ENCODE measurements at places on chromosomes 3 and 15.

DNA sequence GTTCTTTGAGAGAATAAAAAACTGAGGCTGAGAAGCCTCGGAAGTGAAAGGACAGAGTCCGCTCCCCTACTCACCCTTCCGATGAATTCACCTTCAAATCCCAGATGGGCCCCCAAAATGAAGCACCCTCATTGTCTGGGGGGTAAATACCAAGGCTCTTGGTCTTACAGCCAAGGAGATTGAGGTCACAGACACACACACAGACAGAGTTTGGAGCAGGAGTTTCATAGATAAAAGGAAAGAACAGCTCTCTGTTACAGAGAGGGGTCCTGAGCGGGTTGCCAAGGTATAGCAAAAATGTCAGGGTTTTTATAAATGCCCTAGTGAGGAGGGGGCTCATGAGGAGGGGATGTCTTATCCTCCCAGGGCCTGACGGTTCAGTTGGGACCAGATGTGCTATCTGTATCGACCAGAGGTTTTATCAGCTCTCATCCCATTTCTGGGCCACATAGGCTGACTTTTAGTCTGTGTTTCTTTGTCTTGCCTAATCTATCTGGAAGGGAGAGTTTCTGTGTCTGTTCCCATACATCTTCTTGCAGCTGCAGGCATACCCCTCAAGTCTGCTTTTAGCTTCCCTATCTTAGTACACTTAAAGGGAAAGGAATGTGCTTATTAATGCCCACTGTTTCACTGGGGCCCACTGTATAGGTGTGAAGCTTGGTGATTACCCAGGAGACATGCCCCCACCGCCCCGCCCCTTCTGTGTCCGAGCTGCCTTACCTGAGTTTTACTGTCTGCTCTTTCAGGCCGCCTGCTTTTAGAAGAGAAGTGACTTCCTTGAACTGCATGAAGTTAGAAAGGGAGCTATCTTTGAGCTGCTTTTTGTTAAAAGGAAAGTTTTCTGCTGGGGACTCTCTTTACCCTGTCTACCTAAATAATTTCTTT, 66.8 kb upstream of the ATP11B start:
- no peak for DNase-seq

GRCh38 chr15:84908564-84908963, 24.1 kb downstream of the SLC28A1 start:
- no peak for DNase-seq

GRCh38 chr3:114809668-114810413, 337.2 kb downstream of the ZBTB20 start:
- DNase-seq, result no peak

DNA sequence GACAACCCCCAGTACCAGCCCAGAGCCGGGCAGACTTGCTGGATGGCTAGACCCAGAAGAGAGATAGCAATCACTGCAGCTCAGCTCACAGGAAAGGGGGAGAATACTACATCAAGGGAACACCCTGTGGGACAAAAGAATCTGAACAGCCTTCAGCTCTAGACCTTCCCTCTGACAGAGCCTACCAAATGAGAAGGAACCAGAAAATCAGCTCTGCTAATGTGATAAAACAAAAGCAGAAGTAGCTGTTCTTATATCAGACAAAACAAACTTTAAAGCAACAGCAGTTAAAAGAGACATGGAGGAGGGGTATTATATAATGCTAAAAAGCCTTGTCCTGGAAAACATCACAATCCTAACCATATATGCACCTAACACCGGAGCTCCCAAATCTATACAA, 283.3 kb downstream of the KLF13 start:
- no peak for DNase-seq

DNA sequence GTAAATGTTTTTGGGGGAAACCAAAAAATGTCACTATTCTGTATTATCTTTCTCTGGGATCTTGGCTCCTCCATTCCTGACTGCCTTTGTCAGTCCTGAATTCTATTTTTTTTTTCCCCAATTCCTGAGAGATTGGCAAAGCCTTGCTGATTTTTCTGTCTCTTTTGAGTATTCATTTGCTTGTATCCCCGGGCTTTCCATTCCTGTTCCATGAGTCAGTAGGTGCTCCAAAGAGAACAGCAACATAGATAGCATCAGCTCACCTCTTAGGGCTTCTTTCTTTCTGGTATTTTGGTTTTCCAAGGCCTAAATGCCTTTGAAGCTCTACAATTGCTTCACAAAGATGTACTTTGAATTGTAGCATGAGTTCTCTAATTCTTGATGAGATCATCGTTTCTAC, 271.7 kb upstream of the LRRC3B start:
- no peak for DNase-seq

GRCh38 chr15:59266028-59266427, 59.4 kb downstream of the LDHAL6B start:
- no peak for DNase-seq

- peak; percentile 4 for DNase-seq
These were observed 2.9 kb downstream of the THBS1 start for GRCh38 chr15:39583596-39584265.

- no peak for DNase-seq
These were observed 37.7 kb downstream of the CCR4 start for GRCh38 chr3:32989171-32989570.

- no peak for DNase-seq
These were observed 171.4 kb downstream of the GREM1 start for GRCh38 chr15:32889214-32889613.

DNA sequence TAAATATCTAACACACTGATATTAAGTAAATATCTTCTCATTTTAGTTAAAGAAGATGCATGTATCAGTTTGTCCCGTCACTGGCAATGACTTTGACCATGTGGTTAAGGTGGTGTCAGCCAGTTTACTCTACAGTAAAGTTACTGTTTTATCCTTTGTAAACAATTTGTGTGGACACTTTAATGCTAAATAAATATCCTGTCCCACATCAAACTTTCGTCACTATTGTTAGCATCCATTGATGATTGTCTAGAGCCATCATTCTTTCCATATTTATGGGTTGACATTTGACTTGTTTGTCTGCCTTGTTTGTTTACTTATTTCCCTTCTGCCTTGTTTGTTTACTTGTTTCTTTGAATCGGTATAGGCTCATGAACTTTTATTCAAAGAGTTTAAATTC, 11.0 kb upstream of the GPD1L start:
- DNase-seq, result no peak

GRCh38 chr15:27094235-27094634, 123.3 kb downstream of the GABRG3 start:
- no peak for DNase-seq

- no peak for DNase-seq
These were observed 114.7 kb downstream of the ETFA start for GRCh38 chr15:76196269-76197231.

- DNase-seq, result no peak
These were observed 53.1 kb upstream of the ULK4 start for GRCh38 chr3:42014921-42015533.

DNA sequence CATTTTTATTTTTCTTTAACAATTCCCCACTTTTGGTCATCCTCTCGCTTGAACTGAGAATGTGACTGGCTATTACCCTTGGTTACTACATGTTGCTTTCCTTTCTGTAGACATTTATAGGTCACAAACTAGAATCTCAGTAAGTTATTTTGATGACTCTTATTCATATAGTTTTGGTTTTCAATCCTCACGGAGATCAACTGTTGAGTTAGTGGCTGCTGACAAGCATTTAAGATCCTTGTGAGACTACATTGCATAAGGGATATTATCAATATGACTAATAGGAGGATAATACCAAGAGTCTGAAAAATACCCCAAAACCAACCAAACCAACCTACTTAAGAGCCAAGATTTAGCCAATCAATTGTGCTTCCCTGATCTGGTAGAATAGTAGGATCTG, 16.3 kb downstream of the CCR3 start:
- no peak for DNase-seq

DNA sequence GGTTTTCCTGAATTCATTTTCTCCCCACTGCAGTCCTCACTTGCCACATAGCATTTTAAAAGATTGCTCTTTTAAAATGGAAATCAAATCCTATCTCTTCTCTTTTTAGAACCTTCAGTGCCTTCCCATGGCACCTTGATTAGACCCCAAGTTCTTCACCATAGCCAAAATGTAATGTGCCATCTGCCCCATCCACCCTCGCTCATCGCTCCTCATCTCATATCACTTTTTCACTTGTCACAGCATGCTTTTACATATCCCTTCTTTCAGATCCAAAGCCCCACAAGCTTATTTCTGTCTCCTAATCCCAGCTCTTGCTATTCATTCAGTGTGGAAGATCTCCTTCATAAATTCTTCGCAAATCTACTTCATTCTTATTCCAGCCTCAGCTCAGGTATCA, 161.7 kb downstream of the CD47 start:
- DNase-seq, result no peak

DNA sequence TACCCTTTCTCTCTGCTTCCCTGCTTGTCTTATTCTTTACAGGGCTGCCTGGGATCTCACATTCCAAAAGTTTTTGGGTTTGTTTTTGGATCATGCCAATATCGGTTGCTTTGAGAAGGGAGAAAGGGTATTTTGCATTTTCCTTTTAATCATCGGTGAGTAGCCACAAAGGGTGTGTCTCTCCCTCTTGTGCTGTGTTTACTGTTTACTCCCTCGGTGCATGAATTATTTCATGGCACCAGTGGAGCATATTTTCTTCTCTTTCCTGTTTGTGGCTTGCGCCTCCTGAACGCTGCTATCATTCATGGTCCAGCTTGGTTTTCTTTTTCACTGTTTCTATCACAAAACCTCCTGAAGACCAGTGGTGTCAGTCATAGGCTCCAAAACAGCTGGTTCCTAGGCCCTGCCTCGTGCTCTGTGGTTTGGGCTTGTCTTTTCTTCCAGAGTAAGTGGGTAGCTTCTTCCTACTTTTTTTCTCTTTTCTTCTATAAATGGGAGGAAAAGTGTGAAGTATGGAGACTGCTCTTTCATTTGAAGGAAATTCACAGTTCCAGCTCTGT, 54.9 kb downstream of the IGF1R start:
- DNase-seq, result no peak

DNA sequence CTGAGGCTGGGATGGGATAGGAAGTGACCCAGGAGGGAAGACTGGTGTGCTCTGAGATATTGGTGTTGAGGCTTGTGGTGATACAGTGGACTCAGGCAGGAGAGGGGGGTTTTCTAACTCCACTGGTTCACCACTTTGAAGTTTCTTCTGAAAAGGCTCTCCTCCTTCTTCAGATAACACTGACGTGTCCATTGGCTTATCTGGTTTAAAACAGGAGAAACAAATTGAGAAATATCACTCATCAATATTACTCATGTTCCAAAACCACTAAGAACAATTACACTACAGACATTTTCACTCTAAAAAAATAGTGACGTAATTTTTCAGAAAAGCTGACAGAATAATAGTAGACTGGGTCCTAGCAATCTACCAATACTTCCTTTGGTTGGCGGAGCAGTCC, 23.1 kb downstream of the TP53BP1 start:
- DNase-seq, result no peak

DNA sequence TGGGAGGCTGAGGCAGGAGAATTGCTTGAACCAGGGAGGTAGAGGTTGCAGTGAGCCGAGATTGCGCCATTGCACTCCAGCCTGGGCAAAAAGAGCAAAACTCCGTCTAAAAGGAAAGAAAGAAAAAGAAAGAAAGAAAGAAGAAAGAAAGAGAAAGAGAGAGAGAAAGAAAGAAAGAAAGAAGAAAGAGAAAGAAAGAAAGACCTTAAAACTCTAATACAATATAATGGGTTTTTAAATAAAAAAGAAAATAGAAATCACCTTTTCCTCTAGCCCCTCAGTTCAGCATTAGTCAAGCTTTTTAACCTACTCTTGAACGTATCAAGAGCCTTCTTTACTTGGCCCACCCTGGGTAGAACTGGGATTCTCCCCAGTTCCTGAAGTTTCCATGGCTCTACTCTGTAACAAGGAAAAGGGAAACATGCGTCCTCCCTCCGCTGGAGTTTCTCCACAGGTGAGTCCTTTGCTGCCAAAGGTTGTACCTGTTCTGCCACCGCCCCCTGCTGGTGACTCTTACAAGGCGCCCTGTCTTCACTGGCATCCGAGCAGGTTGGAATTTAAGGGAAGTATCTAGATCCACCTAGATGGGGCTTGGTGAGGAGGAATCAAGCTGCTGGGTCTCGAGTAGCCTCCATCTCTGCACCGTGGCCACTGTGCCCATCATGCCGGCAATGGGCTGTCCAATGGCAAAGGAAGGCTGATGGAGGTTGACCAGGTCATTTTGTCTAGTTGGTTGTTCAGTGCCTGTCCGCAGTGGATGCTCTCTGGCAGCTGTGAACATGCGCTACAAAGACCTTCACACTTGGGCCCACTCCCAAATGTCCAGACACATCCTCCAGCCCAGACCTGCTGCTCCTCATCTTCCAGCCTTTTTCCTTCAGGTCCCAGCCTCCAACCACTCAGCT, 20.6 kb upstream of the EPHB3 start:
- DNase-seq, result peak; percentile 73

- DNase-seq, result no peak
These were observed 143.6 kb upstream of the SLITRK3 start for GRCh38 chr3:165339753-165340152.

DNA sequence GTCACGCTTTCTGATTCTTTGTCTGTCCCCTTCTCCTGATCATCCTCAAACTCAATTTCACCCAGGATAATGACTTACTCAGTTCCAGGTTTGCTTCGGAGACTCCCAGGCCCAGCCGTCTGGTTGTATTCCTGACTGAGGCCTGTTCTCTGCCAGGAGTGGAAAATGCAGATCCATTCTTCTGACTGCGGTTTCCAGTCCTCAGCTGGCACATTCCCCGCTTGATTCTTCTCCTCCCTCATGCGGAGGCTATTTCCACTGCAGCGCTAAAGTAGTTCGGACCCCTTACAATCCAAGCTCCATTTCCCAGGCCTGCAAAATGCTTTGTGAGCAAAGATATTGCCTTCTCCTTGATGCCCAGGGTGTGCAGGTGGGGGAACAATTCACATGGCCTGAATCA, 47.2 kb upstream of the GALNT15 start:
- no peak for DNase-seq
